EH (cell line): ENCODE measurements at places on chromosomes 11 and 22.

DNA sequence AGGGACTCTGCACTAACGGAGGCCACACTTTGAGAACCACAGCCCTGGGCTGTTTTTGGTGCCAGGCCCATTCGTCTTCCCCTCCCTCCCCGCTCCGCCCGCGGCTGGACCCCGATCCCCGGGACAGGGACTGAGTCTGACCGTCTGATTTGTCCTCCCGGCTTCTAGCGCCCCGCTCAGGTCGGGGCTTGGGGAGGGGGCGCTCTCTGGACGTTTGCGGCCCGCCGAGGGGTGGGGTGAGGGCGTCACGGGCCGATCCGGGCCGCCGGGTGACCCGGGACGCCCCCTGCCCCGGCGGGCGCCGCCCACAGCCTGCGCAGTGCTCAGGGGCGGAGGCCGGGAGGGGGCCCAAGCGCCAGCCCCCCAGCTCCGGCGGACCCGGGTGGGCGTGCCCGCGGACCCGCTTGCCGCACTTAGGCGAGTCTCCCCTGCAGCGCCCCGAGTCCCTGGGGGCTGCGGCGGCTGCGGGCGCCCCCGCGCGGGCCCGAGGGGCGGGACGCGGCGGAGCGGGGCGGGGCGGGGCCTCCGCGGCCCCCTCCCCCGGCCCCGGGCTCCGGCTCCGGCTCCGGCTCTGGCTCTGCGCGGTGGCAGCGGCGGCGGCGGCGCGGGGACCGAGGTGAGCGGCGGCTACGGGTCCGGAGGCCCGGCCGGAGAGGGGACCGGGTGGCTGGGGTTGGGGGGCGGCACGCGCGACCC, 33.7 kb upstream of the PRR5 start:
- DNase-seq = peak; percentile 28

DNA sequence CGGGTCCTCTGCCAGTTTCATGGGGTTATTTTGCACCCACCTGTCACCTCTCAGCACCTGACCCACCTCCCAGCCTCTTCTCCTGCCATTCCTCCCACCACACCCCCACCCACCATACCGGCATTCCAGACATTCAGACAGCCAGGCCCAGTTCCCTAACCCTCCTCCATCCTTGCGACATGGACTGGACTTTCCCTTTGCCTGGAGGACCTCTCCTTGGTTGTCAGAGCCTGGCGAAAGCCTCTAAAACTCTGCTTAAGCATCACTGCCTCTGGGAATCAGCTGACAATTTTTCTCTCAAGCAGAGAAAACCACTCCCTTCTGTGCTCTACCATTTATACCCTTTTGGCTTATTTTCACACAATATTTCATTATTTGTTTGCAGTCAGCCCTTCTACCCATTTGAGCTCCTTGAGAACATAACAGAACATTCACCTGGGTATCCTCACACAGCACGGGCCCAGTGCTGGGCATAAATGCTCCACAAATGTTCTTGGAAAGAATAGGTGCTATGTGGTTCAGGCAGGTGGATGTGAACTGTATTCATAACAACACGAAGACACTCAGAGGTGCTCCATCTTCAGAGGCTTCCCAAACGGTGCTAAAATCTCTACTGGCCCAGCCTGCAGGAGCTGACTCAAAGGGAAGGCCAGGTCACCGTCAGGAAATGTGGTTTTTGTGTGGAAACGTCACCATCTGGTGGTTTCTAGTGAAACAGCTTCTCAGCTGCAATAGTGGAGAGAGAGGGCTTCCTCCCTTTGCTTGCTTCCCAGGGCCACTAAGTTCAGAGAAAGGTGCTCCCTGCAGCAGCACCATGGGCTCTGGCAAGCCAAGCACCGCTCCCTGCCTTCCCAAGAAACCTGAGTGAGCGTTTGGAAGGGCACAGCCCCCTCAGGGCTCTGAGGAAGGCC, 10.4 kb downstream of the SPATA19 start:
- peak; percentile 35 for DNase-seq

DNA sequence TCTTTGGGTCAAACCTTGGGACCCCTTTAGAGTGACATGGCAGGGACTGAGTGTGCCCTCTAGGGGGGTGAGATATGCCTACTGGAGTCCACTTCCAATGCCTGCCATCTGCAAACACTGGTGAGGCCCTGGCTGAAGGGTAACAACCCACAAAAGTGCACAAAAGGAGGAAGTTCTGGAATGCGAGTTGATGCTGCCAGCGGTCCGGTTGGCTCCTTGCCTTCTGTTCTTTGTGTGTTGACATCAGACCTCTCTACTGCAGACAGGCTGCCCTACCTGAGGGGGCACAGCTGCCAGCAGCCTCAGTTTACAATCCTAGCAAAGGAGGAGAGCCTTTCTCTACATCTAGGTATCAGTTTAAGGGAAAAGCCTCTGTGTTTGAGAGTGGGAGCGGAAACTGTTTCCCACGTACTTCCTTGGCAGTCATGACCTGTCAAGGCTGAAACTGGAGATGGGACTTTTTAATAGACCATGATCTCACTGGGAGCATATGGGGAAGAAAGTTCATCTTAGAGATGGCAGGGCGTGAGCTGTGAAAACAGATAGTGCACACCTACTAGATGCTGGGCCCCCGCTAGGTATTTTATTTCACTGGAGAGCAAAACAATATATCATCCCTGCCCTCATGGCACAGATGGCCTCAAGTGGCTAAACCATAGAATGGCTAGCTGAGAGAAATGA, 27.2 kb downstream of the BMAL1 start:
- no peak for DNase-seq

DNA sequence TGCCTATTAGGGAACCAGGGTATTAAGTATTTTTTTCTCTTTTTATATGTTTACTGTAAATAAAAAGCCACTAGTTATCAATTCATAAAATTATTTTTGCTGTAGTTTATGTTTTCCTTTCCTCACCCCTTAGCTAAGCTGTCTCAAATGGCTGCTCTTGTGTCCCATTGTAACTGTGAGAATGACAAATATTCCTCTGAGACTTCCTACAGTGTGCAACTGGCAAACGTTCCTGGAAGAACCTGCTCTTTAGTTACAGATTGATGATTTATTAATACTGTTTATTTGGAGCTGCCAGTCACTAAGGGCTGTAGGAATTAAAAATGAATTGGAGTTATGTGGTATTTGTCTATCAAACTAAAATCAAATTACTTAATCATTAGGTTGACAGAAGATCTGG, 675.4 kb upstream of the ARHGAP42 start:
- DNase-seq = no peak

DNA sequence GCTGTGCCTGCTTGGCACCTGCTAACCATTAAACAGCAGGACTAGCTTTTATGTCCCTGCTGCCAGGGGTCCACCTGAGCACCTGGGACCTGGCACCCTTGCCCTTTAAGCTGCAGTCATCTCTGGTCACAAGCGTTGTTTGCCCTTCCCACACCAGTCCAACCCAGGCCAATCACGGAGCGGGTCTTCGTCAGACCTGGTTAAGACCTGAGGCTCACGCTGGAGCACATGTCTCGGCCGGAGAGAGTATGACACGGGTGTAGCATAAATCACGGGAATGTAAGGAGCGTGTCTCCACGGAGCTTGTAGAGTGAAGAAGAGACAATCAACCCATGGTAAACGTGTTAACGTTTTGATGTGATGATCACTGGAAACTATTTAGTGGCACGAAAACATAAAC, 847.3 kb downstream of the BRD1 start:
- DNase-seq = no peak

DNA sequence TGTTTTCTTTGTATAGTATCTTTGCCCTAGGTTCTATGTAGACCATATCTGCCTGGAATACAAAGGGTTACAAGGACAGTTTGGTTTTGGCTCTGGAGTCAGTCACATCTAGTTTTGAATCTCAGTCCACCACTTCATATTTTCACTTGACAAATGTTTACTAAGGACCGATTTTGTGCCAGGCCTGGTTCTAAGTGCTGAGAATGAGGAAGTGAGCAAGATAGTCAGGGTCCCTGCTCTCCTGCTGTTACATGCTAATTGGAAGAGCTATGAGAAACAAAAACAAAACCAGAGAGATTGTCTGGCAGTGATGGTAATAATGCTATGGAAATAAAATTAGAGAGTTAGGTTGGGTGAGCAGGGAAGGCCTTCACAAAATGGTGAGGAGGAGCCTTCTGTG, 66.1 kb upstream of the ARHGAP20 start:
- DNase-seq = peak; percentile 64

GRCh38 chr11:70500076-70500847, 101.9 kb downstream of the CTTN start:
- DNase-seq = no peak

DNA sequence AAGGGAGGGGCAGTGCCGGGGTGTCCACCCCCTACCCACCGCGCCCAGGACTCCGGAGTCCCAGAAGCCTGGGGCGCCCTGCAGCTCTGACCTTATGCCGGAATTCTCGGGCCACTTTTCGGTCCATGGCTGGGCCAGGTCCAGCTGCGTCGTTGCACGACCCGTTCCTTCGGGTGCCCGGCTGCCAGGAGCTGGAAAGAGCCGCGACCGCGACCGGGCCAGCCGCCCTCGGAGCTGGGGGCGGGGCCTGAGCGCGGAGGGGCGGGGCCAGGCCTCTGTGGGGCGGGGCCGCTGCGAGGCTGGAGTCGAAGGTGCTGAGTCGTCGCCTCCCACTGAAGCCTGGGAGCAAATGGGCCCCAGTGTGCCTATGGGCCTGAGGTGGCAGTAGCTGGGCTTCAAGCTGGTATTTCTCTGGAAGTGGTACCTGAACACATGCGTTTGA, at the start of gene USH1C:
Gene USH1C, minus strand, starts transcription at position 236 of the 442 bp plus-strand sequence. Its CDS starts 109 bp downstream, at position 127.
- DNase-seq = no peak

GRCh38 chr11:69385144-69385820, 91.3 kb downstream of the MYEOV start:
- DNase-seq = no peak

- peak; percentile 79 for DNase-seq
Observed at GRCh38 chr11:46537537-46538295, 56.1 kb downstream of the AMBRA1 start.

DNA sequence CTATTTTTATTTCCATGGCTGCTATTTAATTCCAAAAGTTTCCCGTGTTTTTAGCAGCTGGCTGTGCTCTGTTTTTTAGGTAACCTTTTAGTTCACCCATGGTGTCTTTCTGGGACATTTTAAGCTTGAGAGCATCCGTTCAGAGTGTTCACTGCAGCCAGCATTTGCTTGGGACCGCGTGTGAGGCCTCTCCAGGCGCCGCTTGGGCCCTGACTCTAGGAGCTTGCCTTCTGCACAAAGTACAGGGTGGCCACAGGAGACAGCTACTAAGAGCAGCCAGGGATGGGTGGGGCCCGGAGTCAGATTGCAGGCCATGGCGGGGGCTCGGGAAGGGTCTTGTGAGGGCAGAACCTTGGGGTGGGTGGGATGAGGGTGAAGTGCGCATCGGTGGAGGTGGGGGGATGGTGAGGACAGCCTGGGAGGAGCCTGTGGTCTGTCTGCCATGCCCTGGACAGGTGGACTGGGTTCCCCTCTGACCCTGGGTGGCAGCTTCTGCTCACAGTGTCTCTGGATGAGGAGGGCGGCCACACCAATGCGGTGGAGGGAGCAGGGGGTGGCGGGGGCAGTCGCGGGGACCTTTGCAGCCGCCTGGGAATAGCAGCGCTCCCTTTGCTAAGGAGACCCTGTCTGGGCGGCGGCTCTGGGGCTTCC, 288.1 kb downstream of the TBC1D22A start:
- DNase-seq = no peak

DNA sequence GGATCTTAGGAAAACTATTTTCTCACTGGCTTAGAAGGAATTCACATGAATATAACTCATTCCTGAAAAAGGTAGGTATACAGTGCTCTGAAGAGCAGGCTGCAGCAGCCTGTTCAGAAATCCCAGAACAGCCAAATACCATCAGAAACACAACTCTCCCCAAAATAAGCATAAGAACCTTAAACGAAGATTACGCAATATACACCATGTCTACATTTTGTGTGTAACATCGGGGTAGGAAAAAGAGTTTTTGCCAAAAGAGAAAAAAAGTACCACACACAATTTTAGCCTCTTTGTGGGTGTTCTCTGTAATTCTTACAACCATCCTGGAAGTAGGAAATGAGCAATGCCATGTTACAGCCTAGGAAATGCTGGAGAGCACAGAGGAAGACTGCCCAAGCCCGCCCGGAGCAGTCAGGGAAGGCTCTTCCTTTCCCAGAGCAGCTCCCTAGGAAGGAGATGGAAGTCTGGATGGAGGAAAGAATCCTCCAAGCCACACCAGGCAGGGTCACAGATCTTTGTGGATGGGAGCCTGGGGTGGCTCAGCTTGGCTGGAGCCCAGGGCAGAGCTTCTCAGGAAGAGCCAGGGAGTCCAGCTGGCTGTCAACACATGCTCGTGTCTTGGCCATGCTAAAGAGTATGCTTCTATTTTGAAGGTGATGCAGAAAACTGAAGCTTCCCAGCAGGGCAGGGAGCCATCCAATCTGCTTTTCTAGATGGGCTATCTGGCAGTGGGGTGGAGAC, 49.7 kb upstream of the ARFGAP3 start:
- peak; percentile 58 for DNase-seq

GRCh38 chr22:41239443-41240128, 1.1 kb downstream of the CHADL start:
- DNase-seq = no peak

- peak; percentile 27 for DNase-seq
Observed at GRCh38 chr22:32996702-32997101, 61.5 kb downstream of the SYN3 start.

DNA sequence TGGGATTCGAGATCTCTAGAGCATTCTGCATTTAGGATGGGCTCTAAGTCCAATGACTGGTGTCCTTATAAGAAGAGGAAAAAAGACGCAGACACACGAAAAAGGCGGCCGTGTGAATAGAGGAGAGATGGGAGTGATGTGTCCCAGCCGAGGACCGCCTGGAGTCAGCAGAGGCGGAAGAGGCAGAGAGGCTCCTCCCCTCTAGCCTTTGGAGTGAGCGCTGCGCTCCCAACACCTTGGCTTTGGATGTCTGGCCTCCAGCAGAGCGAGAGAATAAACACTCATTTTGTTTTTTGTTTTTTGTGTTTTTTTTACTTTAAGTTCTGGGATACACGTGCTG, 83.0 kb upstream of the RTL6 start:
- DNase-seq = no peak

DNA sequence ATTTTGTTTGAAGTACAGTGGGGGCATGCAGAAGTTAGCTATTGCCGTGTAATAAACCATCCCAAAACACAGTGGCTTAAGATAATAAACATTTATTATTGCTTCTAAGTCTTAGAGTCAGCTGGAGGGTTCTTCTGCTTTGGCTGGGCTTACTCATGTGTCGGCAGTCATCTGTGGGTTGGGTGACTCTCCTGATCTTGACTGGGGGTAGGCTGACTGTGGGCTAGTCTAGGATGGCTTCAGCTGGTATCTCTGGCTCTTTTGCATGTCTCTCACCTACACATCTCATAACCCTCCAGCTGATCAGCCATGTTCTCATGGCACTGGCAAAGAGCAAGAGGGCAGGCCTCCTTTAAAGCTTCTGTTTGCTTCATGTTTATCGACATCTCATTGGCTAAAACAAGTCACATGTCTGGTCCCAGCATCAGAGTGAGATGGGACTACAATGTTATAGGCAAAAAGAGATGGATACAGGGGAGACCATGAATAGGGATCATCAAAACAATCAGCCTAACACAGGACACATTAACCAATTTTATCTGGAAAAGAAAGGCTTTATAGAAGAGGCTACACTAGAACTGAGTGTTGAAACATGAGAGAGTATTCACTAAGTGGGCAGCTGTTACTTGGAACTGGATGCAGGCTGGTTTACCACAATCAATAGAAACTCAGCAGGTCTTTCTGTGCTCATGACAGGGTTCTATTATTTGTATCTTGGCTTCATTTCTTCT, 5.1 kb downstream of the LRRC51 start:
- DNase-seq = no peak
